ENCODE measurements at places on chromosomes 4 and X.

GRCh38 chrX:109270580-109271484 lies 211.1 kb downstream of the GUCY2F start:
- no peak for DNase-seq

DNA sequence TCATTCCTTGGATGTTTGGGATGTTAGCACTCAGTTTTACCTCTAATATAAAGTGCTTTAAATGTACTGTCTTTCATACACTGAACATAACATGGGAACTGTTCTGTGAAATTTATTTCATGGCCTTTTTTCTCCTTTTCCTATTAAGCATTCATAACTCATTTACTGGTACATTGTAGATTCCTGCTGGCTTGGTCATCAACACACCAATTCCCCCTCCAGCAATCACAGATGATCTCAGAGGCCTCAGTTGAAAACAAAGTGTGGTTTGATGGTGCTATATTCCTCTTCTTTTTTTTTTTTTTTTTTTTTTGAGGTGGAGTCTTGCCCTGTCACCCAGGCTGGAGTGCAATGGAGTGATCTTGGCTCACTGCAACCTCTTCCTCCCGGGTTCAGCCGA lies 61.9 kb upstream of the FAM47B start:
- DNase-seq, result no peak

- no peak for DNase-seq
These were observed 7.6 kb upstream of the KLHL2 start for GRCh38 chr4:165199722-165200121.

GRCh38 chrX:119552508-119552907 lies 12.7 kb downstream of the STEEP1 start:
- DNase-seq, result no peak

DNA sequence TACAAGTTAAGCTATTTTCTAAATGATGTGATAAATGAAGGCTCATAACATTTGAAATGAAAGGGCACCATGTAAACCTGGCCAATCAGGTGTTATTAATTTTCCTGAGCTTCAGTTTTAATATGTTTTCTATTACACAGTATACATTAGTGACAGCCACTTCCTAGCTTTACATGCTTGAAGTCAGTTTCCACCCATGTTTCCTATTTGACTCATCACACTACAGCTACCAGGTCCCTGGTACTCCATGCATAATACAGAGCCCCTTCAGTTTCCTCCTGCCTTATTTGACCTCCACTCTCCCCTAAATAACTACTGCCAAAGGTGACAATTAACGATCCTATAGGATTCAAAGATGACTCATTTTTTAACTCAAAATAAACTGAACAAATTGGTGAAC lies 18.3 kb downstream of the ZNF518B start:
- DNase-seq, result no peak

DNA sequence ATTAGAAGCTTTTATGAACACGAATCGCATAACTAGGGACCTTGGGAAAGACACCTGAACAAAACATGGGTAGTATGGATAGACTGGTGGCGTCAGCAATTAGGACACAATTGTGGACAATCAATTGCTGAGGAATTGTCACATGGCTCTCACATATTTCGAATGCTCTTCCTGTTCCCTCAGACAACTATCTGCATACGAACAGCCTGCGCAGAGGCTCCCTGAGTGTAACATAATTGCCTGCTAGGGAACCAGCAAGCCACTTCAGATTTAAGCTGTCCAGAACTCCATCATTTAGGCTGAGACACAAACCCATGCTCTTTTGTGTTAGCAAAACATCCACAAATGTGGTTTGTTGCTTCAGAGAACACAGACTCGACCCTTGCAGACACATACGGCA lies 160.8 kb downstream of the MGST2 start:
- DNase-seq, result no peak

GRCh38 chrX:404656-405055 lies 17.9 kb upstream of the PPP2R3B start:
- DNase-seq, result no peak

GRCh38 chrX:40155589-40156469 lies 58.1 kb upstream of the BCOR start:
- no peak for DNase-seq

DNA sequence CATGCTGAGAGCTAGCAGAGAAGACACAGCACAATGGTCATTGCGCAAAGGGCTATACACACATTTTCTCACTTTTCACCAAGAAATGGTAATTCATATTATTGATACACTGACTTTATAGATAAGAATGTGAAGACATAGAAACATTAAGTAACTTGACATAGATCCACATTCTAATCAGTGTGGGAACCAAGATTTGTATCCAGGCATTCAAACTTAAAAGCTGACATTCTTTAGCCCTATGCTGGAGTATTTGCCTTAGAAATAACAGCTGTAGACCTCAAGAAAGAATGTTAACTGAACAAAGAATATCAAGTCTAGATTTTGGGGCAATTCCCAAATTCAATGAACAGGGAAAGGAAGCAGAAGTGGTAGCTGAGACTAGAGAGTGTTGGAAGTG lies 384.8 kb downstream of the IL15 start:
- DNase-seq, result no peak

- DNase-seq, result no peak
These were observed 146.1 kb upstream of the TBL1X start for GRCh38 chrX:9318766-9319165.

GRCh38 chr4:110626532-110627153 lies 3.8 kb upstream of the PITX2 start:
- DNase-seq, result no peak

DNA sequence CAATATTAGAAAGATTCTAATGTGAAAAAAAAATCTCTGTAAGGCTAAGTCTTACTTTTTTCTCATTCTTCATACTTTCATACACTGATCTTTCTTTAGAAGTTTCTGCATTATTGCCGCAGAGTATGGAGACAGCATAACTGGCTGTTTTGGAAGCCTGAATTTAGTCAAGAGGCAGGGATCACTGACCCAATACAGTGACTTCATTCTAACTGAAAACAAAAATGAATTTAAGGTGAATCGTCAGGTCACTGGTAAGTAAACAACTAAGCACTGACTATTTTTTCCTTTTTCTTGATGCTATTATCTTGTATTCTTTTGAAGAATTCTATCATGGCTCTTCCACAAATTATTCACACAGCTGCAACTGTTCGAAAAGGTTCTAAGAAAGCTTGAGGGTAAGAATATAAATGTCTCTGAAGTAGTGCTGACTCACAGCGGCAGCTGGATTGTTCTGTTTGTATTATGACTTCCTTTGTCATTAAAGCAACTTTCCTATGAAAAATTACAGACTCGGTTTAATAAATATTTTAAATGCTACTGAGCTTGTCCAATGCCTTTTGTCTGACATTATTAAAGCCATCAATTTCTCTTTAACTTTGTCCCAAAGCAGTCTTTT lies 609.3 kb downstream of the FSTL5 start:
- no peak for DNase-seq

DNA sequence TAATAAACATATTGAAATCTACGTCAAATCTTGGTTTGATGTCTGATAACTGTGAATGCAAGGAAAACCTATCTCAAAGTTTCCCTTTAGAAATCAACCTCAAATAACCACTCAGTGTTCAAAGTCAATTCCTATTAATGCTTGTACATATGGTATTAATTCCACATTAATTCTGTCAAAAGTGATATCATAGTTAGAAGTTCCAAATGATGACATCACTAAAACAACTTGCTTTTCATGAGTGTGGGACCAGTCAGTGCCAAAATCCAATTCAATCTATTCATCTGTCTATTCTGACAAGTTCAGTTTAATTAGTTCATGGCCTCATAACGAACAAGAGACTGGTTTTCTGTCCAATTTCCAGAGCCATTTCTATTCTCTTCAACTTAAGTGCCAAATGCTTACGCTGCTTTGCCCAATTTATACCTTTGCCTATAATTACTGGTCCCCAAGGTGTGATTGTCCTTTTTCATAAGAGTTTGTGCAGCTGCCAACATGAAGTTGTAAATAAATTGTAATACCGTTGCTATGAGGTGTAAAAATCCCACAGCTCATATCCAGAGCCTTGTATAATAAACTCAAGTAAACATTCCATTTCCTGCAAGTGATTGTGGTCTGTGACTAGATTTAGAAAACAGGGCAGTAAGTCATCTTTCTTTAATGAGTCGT lies 476.2 kb downstream of the RAB28 start:
- DNase-seq, result no peak

GRCh38 chr4:163703251-163703650 lies 208.8 kb downstream of the TMA16 start:
- no peak for DNase-seq

DNA sequence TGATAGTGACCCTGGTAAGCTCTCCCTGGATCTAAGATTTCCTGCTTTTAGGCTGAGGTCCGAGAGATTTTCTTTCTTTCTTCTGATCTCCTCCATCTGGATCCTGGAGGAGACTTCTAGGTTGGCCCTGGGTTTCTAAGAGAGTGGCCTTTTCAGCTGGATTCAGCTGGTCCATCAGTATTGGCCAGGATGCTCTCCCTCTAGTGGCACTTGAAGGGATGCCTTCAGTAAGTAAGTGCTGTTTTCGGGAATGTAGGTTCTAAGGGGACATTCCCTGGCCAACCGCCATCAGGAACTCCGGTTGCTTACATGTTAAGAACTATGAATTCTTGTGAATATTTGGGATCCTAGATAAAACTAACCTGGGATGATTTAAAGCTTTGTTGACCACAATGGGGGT lies 56.9 kb downstream of the SERTM2 start:
- no peak for DNase-seq

DNA sequence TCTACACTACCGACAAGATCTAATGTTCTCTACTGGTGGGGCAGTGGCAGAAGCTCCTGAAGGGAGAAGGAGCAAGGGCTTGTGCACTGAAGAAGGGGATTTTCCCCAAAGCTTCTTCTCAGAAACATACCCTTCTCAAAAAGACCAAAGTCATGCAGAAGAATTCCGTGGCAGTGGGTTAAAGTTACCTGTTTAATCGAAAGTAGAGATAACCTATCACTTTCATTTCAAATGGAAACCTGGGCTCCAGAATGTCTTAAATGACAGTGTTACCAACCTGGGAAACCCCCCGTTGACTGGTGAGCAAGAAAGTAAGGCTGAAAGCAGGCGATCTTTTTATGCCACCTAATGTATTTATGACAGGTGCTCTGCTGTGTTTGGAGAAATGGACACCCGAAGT lies 92.5 kb upstream of the TEX13D start:
- DNase-seq, result peak; percentile 59

- DNase-seq, result no peak
These were observed 91.6 kb upstream of the PLAC1 start for GRCh38 chrX:134749706-134750445.

DNA sequence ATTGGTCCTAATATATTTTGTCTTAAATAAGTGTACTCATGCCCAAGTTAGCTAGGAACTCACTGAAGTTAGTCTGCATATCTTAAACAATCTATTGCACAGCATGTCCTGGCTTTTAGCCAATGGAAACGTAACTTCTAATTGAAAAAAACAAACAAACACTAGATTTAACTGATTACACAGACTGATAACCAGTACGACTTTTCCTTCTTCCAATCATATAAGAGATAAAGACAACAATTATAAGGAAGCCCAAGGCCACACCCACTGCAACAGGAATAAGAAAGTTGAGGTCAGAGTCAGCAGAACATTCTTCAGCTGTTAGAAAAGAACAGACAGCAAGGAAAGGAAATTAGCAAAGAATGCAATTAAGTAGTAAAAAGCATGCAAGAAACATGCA lies 40.8 kb downstream of the LAMP2 start:
- no peak for DNase-seq

DNA sequence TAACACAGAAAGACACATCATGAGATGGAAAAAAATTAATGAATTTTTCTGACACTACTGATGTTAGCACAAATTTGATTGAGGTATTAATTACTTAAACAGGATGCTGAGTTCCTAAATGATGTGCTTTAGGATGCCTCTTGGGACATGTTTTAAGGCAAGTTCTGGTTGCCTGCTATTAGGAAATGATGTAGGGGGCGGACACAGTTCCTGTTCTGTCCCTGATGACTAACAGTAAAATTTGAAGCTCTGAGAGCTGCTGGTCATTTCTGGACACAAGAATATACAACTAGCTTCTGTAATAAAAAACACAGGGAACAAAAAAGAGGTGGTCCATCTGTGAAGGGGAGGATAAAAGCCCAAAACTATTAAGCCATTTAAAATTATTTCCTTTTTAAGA lies 163.2 kb upstream of the ETNPPL start:
- DNase-seq, result no peak

- no peak for DNase-seq
These were observed 39.3 kb upstream of the TADA2B start for GRCh38 chr4:7003879-7004240.

Data from stimulated activated CD4-positive, alpha-beta T cell treated with anti-CD3 and anti-CD28 coated beads, Interleukin-4, amount 100 ng/mL, for 4 hours (primary cell).